KG1 (cell line): ENCODE measurements at places on chromosomes 2 and 18.

- DNase-seq, result no peak
Measured at GRCh38 chr2:177474301-177474700, 81.7 kb downstream of the AGPS start.

DNA sequence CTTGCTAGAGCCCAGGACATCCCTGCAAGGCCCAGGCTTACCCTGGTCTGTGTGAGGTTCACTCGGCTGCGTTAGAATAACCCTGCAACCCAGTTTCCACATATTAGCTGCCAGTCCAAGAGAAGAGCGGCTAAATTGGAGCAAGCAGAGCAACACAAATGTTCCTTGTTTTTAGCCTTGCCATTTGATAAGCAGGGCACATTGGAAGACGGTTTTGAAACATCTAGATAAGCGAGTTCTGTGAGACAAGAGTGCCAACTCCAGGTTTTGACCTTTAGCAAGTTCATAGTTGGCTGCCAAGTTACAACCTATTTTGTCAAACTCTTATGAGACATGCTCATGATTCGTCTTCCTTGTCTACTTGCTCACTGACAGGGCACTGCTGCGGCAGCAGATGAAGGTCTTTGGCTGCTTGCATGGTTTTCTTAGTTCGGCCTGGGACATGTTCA, 23.5 kb downstream of the DPP4 start:
- DNase-seq, result no peak

DNA sequence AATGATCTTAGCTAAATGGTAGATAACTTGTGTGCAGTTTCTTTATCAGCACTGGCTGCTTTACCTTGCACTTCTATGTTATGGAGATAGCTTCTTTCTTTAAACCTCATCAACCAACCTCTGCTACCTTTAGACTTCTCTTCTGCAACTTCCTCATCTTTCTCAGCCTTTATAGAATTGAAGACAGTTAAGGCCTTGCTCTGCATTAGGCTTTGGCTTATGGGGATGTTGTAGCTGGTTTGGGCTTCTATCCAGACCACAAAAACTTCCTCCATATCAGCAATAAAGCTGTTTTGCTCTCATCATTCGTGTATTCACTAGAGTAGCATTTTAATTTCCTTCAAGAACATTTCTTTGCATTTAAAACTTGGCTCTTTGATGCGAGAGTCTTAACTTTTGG, 123.7 kb downstream of the PIK3C3 start:
- no peak for DNase-seq

- DNase-seq, result no peak
Measured at GRCh38 chr18:70634576-70635147, 345.8 kb downstream of the SOCS6 start.

GRCh38 chr18:74137920-74138538, 9.6 kb downstream of the FBXO15 start:
- no peak for DNase-seq

DNA sequence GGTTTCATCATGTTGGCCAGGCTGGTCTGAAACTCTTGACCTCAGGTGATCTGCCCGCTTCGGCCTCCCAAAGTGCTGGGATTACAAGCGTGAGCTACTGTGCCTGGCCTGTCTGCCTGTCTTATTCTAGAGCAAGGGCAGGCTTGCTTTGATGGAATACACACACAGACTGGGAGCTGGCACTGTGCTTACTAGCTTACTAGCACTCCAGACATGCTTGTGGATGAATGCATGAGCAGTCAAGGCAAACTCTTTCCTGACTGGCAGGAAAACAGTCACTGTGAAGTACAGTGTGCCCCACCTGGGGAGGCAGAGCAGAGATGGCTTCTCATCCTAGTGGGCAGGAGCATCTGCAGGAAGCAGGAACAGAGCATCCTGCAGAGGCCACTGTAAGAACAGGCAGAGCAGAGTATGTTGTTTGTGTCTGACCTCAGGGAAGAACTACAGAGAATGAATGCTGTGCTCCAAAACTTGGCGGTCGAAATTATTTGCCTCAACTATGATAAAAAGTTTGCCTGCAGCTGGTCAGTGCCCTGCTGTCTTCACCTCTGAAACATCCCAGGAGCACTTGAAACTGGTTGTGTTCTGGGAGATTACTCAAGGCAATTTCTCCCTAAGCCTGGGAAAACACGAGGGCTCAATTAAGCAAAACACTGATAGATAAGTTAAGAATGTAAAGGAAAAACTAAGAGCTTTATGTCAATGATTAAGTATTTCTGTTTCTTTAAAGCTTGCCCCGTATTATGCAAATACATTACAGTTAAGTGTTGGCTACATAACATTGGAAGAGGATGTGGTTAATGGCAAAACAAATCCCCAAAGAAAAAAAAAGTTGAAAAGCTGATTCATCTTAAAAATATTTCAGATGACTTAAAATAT, 102.4 kb downstream of the VAPA start:
- DNase-seq, result no peak

DNA sequence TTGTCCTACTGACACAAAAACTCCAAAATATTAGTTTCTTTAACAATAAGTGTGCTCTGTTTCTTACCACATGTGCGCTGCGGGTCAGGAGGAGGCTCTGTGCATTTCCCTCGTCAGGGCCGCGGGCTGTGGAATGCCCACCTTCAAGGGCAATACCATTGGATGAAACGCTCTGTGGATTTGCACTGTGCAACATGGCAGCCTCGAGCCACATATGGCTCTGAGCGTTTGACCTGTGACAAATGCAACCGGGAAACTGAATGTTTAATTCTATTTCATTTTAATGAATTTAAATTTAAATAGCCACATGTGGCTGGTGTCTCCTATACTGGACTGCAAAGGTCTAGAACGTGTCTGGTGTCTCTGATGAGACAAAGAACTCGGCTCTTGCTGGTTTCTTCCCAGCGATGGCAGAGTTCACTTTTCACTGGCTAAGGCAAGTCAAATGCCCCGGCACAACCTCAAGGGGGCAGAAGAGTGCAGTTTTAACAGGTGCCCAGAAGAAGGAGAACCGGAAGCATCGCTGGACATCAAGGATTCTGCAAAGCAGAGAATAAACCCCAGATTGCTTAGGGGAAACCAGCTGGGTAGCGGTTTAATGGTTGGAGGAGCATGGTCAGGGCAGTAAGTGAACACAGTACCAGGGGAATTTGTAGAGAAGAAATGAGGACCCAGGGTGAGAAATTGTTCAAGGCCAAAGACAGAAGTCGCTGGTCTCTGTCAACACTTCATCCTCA, 37.0 kb upstream of the TMEM18 start:
- no peak for DNase-seq

GRCh38 chr18:74796841-74797576, 199.3 kb downstream of the ZNF407 start:
- no peak for DNase-seq

- DNase-seq, result no peak
Measured at GRCh38 chr2:74099271-74099670, 48.4 kb downstream of the BOLA3 start.

DNA sequence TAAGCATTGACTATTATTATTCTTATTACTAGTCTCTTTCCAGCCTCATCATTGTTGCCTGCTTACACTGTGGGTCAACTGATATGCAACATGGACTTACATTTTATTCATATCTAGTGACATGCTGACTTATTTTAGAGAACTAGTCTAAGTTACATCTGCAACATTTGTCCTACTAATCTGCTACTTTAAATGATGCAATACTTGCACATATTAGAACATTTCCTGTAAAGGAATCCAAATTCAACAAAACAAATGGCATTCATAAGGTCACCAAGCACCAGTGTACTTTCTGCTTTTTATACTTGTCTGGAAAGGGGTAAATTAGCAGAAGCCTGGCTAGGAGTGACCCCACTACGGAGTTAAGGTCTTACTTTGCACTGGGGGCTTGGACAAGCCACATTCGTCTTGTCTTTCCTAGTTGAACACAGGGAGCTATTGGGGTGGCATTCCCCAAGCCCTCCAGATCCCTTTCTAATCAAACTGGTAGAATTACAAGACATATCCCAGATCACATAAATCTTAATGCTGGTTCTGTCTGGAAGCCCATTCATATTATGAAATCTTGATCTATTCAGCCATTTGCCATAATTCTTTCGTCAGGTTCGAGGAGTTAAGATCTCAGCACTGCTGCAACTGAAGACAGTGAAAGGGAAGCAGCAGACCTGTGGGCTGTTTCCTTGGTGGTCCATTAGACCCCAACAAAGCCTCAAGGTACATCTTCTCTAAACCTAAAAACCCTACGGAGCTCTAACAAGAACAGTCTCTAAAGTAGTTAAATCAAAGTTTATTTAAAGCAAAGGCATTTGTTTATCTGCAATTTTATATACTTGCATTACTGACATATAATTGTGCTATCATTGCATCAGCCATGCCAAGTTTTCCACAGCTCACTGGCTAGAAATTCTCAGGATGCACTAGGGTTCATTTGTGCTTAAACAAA, 49.9 kb upstream of the RTN4 start:
- DNase-seq, result no peak

GRCh38 chr18:24369426-24369825, 28.2 kb downstream of the OSBPL1A start:
- DNase-seq, result no peak

GRCh38 chr2:240993446-240994170, 4.8 kb upstream of the SNED1 start:
- no peak for DNase-seq

- no peak for DNase-seq
Measured at GRCh38 chr2:162587674-162588305, 243.9 kb downstream of the GCA start.

DNA sequence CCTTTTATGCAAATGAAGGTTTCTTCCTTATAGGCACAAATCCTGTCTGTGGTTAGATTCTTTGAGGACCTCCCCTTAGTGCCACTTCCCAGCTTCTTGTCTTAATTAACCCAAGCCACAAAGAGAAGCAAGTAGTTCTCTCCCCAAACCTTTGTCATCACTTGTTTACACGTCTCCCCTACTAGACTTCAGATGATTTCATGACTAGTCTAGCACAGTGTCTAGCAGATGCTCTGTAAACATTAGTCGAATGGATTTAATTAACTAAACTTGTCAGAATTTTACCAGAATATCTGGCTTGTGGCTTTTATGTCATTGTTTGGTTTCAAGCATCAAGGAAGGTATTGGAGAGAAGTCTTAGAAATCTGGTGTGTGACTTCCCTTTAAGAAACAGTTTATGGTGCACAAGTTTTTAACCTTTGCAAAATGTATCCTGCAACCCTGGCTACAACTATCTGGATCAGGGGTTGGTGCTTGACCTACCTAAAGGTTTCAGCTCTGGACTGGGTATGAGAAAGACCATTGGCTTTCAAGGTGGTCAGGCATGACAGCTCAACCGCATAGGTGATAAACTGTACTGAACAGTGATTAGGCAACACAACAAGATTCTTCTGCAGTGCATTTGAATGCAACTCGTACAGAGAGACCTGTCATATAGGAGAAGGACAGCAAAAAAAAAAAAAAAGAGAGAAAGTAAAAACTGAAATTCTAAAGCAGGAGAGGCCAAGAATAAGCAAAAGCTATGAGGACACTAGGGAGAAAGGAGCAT, 93.2 kb upstream of the CCDC150 start:
- DNase-seq, result no peak

- no peak for DNase-seq
Measured at GRCh38 chr2:204871231-204871953, 326.1 kb downstream of the PARD3B start.

DNA sequence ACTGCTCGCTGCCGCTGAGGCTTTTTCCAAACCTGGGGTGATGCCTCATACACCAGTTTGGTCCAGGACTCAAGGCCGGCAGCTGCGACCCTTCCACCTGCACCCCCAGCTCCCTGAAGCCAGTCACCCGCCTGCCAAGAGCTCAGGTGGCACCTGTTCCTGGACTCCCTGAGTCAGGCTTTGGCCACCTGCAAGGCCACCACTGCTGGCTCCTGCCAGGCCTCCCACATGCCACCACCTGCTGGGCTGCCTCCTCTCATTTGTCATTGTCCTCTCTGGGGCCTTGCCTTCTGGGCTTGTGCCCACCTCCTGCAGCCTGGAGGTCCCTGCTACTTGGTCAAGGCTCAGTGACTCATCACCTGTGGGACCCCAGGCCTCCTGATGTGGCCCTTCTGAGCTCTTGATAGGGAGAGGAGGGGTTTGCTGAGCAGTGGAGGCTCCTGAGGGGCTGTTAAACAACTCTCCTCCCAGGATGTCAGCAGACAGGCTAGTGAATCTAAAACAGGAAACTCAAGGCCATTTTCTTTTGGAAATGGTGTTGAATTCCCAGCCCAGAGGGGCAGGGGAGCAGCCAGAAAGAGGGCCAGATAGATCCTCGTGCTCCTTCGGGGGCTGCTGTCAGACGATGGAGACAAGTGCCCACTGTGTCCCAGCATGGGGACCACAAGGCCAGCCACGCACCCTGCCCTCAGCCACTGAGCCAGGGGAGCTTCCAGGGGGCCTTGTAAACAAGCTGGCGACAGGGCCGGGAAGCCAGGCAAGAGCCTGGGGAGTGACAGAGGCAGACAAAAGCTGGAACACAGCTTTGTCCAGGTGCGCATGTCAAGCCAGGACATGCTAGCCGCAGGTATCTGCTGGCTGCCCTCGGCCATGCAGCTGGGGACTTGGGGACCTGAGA, 416.8 kb downstream of the LRATD1 start:
- DNase-seq, result no peak

GRCh38 chr2:178484245-178485041, 4.2 kb downstream of the PLEKHA3 start:
- DNase-seq, result no peak

DNA sequence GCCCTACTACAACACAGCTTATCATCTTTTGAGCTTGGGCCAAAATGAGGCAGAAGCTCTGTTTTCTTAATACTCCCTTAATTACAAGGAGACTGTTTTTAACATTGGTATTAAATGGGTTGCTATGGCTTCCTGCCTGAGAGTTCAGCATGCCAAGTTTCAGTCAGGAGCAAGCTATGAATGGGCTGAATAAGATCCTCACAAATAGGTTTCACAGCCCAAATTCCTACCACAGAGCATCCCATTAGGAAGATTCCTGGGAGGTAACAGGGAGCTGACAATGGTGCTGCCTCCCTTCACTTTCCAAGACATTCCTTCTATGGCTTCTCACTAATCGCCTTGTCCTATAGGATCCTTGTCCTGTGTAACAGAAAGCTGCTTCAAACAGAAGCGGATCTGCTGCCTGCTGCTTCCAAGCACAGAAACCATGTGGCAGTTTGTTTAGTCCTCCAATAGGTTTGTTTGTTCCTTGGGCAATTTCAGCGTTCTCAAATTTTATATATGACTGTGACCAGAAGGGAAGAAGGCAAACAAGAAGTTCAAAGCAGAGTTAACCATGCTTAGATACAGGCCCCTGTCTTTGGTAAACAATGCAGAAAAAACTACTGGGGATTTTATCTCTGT, 70.9 kb downstream of the NCKAP5 start:
- no peak for DNase-seq

- no peak for DNase-seq
Measured at GRCh38 chr2:29390136-29390535, 274.9 kb downstream of the CLIP4 start.

DNA sequence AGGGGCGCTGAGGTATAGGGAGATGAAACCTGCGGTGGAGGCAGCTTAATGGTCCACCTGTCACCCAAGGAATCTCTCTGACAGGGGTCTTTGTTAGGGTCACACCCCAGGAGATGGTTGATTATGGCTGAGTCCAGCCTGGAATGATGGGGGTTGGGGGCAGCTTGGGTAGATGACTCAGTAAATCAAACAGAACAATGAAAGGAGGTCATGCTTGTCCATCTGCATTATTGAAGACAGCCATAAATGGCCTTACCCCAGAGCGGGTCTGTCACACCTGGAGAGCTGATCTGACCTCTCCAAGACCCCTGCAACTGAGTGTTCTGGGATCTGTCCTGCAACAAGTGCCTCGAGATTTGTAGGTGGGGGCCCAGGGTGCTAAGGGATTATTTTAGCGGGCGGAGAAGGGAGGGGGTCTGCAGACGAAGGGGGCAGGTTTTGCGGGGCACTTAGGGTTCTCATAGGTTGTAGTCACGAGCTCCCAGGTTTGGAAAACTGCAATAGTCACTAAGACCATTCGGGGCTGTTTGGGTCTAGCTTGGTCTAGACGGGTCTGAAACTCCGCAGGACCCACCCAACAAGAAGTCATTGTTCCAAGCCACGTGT, 771 bp upstream of the IGFBP2 start:
- no peak for DNase-seq
